ENCODE measurements at places on chromosomes 2 and 18.

DNA sequence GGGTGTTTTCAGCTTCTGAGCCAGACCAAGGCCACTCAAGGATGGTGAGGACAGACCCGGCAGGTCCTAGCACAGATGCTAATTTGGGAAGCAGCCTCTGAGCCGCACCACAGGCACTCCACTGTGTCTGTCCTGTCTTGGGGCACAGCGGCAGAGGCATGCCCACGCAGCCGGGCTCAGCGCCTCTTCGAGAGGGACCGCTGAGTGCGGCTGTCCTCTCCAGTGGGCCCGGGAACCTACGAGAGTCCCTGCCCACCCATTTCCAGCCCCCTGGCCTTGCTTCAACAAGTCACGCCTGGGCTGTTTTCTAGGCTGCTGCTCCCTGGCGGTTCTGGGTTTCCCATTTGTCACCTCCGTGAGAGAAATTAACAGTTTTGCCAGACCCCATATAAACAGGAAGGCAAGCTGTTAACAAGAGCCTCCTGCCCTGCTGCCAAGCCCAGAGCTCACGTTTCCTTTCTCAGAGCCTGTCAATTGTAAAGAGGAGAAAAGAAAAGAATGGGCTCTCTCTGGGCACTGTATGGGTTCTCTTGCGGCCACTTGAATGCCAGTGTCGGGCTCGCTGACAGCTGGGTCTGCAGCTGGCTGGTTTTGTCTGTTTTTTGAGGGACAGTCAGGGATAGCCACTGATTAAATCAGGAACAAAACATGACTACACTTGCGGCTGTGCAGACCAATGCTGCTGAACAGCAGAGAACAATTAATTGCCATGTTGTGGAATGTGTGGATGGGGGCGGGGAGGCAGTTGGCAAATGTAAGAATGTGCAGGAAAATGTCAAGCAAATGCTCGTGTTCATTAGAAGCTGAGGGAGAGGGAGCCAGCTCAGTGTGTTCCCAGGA, 30.6 kb downstream of the TMEM17 start:
- no peak for DNase-seq

DNA sequence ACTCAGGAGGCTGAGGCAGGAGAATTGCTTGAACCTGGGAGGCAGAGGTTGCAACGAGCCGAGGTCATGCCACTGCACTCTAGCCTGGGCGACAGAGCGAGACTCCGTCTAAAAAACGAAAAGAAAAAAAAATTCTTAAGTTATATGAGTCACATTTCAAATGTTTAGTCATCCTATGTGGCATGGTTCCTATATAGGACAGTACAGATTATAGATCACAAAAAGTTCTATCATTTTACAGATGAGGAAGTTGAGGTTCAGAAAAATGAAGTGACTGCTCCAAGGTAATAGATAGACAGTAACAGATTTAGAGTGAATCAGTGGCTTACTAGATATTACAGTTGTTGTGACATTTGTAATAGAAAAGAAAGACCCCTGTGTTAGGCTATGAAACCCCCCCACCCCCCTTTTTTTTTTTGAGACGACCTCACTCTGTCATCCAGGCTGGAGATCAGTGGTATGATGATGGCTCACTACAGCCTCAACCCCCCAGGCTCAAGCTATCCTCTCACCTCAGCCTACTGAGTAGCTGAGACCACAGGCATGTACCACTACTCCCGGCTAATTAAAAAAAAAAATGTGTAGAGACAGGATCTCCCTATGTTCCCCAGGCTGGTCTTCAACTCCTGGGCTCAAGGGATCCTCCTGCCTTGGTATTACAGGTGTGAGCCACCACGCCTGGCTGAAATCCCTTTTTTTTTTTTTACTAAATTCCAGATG, 22.7 kb downstream of the PTPN4 start:
- no peak for DNase-seq

DNA sequence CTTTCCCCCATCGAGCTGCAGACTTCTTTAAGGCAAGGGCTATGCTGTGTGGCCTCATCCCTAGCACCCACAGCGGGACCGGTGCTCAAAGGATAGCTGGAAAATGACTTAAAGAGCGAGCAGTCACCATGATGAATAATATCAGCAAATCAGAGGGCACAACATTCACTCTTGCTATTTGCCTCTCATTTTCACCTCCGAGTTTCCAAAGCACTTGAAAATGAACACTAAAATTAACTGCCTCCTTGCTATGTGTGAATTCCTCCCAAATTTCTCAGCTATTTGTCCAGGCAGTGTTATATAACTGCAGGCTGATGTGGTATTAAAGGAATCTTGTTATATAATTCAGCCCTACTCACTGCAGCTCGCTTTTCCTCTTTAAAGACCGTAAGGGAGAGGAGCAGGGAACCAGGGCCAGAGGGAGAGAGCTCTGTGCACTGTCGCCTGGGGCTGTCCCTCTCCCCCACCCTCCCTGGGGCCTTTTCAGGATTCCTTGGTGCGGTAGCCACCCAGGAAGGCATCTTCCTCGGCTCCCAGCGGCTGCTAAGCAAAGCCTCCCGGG, 1.4 kb downstream of the CYS1 start:
- DNase-seq, result no peak

DNA sequence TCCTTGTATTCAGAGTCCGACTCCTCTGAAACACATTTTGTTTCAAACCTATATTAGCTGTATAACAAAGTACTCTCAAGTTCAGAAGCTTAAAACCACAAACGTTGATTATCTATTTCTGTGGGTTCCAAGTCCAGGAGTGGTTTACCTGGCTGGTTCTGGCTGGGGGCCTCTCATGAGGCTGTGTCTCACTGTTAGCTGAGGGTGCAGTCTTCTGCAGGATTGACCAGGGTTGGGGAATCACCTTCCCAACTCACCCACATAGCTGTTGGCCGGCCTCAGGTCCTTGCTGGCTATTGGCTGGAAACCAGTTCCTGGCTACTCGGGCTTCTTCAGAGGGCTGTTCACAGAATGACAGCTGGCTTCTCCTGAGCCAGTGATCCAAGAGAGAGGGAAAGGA, 18.0 kb upstream of the ATIC start:
- no peak for DNase-seq

DNA sequence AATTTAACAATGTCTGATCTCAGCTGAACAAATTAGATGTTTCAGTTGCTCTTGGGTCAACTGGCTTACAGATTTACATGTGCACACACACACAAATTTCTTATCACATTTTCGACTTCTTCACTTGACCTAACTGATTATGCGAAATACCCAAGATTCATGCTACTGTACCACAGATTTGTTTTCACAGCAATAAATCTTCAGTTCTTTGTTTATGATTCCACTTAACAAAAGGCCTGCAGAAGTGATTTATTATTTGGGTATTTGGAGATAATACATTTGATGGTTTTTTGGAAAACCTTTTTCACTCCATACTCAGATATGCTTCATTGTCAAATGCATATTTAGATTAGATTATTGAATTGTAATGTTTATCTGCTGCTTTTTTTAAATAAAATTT, 129.0 kb downstream of the GALNT1 start:
- DNase-seq, result no peak

- no peak for DNase-seq
Measured at GRCh38 chr2:163493359-163494298, 242.2 kb downstream of the FIGN start.

DNA sequence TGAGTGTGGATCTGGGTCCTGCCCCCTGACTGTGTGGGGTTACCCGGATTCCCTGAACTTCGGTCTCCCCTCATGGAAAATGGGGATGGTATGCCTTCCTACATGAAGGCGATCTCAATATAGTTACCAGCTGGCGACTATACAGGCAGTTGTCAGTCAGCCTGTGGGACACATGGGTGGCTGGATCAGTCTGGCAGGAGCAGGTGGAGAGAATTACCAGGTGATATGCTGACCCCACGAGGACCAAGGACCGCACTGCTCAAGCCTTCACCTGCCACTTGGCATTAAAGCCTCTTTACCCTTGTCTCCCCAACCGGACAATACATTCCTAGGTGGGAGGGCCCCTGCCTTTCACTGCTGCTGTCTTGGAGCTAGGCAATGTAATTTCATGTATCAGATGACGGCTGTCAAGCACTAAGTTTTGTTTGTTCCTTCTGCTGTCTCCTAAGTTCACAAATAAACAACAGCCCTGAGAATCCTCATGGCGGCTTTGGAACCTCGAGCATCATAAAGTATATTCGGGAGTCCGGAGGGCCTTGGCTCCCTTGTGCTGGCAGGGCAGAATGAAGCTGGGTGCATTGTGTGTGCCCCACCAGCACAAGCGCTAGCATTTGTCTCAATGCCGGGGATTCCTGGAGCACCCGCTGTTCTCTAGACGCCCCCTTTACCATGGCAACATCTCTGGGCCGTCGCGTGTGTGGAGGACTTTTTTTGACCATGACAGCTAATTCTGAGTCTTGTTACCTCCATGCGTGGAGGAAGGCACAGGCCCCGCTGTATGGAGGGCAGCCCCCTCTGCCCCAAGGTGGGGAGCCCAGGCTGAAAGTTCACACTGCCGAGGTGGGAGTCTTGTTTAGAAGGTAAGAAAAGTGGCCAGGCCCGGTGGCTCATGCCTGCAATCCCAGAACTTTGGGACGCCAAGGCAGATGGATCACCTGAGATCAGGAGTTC, 48.6 kb downstream of the PDCL3 start:
- no peak for DNase-seq

- DNase-seq, result no peak
Measured at GRCh38 chr2:220786216-220786615, 785.9 kb downstream of the EPHA4 start.

DNA sequence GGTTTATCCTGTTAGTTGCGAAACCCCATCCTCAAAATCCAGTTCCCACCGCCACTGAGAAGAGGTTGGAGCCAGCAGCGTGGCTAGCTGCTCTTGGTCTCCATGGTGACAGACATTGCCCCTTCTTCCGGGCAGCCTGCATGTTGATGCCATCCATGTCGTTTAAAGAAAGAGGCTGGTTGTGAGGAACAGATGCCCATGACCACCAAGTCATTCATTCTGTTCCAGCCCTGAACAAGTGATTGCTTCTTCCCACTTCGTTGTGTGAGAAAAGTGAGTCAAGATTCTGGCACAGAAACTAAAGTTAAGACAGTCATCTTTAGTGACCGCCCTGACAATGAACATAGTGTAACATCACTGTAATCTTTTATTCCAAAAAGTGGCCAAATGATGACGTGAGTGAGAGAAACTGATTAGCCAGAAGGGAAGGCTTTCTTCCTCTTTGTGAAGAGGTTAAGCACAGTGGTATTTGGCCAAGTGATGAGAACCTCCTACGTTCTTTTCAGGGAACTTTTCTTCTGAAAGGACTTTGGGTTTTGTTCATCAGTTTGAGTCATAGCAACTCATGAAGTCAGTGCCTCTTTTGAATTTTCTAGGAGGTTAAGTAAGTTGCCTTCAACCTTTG, 272.5 kb downstream of the GALR1 start:
- no peak for DNase-seq

DNA sequence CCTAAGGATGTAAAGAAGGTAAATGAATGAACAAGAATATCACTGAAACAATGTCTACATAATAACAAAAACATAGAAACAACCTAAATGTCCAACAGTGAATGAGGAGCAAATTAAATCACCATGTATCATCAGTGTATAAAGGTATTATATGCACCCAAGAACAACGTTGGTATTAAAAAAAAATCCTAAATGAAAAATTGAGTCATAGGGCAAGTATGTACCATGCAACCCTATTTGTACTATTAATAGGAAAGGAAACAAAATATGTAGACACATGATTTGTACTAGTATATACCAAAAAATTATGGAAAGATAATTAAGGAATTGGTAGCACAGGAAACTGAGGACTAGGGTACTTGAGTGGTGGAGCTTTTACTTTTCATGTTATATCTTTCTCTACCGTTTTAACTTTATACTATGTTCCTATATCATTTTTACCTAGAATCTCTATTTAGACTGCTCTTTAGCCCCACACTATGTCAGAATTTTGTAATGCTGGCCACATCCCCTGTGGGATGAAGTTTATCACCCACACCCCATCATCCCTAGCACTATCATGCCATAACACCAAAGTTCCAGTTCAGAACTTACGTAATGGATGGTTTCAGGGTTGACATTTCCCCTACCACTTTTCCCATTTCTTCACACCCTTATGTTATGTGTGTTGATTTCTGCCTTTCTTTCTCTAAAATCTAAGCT, 25.6 kb downstream of the IKZF2 start:
- no peak for DNase-seq

DNA sequence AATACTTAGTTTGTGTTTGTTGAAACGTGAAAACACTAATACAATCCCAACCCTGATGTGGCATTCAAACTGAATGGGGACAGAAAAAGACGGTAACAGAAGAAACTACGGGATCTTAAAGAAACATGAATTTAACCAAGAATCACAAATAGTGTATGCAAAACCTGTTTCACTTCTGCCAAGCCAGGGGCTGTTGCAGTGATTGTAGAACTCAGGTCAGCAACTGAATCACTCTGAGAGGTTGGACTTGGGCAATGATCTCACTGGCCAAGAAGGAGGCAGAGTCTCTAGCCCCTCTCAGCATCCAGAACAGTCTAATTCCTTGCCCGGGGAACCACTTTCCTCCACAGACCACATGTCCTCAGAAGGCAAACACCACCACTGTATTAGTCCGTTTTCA, 54.9 kb upstream of the CRIM1 start:
- DNase-seq, result no peak

- no peak for DNase-seq
Measured at GRCh38 chr2:183292028-183292427, 167.8 kb downstream of the NUP35 start.

DNA sequence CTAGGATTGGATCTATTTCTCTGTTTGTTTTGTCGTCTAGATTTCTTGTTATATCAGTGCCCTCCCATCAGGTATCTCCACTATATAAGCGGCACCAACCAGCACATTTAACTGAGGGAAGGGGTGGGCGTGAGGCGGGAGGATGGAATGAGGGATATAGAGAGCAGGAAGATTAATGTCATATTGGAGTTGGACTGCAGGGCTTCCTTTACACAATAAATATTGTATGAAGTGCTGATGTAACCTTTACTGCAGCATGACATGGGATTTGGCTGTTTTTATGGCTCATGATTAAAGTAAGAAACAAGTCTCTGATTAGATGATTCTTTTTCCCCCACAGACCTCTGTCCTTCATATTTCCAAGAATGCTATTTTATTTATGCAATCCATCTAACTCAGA, 54.8 kb downstream of the TMEM200C start:
- no peak for DNase-seq

DNA sequence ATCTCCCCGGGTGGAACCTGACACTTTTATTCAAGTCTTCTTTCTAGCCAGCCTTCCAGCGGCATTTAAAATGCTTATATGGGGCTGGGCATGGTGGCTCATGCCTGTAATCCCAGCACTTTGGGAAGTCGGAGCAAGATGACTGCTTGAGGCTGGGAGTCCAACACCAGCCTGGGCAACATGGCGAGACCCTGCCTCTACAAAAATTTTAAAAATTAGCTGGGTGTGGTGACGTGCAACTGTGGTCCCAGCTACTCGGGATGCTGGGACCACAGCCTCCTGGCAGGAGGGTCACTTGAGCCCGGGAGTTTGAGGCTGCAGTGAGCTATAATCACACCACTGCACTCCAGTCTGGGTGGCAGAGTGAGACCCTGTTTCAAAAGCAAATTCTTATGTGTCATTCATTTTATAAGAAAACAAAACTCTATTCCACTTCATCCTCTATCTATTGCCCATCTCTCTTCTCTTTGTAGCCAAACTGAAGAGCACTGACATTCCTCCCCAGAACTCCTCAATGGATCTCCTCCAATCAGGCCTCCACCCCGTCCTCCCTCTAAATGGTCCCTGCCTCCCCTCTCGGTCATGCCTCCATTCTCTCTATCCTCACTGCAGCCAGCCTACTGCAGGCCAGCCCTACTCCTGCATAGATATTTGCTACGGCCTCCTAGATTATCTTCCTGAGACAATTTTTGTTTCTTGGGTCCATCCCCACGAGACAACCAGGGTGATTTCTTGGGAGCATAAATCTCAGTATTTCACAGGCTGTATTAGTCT, 18.0 kb upstream of the RHOB start:
- DNase-seq, result no peak

GRCh38 chr18:44796429-44797428, 116.0 kb downstream of the SETBP1 start:
- no peak for DNase-seq

Measured in activated T-cell treated with anti-CD3 and anti-CD28 coated beads, Interleukin-2, amount 50 U/mL, for 4 hours (primary cell).